GM19239 (cell line): ENCODE measurements at places on chromosomes 3 and 15.

- DNase-seq, result no peak
Measured at GRCh38 chr3:150409125-150409511, 1.0 kb downstream of the TSC22D2 start.

DNA sequence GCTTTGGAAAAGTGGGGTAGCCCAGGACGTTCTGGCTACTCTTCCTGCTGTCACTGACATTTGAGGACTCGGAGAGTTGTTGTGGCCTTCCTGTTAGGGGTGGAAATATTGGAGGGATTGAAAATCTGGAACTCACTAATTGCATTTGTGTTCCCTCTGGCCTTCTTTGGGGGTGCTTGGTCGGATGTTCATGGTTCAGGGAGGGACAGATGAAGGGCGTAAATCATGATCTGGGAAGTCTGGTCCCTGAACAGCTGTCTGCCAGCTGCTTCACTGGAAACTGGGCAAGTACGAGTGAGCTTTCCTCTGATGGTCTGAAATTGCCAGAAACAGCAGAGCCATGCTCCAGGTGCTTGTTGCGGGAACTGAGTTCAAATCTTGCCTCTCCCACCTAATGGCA is 327.8 kb upstream of the C2CD4B start:
- no peak for DNase-seq

- no peak for DNase-seq
Measured at GRCh38 chr3:180068023-180068422, 31.3 kb upstream of the PEX5L start.

- no peak for DNase-seq
Measured at GRCh38 chr15:39106950-39107349, 473.9 kb upstream of the THBS1 start.

GRCh38 chr3:4826237-4827100 is 152.8 kb upstream of the BHLHE40 start:
- no peak for DNase-seq

- no peak for DNase-seq
Measured at GRCh38 chr15:66132251-66132816, 121.2 kb downstream of the MEGF11 start.

DNA sequence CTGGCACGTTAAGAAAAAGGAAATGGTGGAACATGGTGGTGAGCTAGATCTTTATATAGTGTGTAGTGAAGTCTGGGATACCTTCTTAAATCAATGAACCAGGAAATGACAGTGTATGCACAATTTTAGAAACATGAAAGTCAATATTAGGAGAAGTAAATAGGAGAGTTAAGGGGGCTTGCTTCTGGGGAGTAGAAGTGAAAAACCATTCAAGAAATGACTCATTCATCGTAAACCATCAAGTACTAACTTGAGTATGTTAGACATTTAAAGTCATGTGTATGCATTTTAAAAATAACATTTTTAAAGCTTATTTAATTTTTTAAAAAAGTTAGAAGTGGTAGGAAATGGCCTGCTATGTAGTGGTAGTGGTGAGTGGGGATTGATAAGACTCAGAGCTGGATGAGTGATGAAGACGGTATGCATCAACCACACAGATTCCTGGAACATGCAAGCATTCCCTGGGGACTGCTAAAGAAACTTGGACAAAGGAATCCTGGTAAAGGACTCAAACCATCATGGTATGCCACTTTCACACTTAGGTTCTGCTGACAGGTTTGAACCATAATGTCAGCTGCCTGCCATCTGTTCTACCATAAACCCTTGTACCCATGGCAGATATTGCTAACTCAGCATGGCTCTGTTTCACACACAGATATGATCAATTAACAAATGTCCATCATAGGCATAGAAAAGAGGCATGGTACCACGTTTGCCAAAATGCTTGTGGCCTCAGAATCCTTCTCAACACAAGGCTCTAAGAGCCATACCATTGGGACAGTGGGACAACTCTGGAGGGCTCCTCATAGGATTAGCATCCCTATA is 28.9 kb upstream of the MITF start:
- no peak for DNase-seq

DNA sequence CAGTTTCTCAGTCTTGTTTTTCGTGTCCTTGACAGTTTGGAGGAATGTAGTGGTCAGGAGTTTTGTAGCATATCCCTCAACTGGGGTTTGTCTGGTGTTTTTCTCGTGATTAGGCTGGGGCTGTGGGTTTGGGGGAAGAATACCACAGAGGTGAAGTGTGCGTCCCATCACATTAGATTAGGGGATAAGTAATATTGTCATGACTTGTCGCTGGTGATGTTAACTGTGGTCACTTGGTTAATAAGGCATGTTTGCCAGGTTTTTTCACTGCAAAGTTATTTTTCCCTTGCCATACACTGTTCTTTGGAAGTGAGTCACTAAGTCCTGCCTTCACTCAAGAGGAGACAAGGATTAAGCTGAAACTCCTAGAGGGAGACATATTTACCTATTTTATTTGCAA is 39.1 kb downstream of the PAK2 start:
- DNase-seq, result no peak

DNA sequence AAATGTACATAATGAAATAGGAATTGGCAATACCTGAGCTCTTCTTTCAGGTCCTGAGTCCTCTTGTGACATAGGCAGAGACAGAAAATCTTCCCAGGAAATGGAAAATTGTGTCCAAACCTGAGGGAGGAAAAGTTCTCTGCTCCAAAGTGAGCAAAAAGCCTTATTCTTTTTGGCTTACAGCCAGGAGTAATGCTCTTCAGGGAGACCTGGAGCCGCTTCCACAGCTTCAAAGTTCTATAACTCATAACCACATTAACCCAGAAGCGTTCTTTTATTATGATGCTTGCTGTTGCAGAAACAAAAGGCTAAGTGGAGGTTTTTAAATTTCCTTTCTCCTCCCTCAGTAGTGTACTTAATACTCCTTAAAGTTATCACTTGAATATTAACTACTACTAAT is 633 bp downstream of the IGSF10 start:
- no peak for DNase-seq

DNA sequence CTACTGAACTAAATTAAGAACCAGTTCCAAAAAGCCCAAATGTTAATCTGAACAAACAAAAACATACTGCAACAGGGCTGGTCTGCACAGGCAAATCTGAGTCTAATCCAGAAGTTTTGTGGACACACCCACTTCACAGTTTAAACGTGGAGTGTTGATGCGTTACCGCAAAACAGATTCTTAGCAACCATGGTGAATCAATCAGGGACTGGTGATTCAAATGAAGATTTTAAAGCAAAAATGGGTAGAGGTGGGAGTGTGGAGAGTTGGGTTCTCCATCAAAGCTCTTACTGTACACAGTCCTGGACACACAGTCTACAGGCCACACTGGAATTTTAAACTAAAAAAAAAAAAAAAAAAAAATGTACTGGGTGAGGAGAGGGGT is 5.2 kb downstream of the ANXA2 start:
- DNase-seq, result no peak
